ENCODE measurements at places on chromosomes 7 and 10.
A peak's percentile ranks its signal among the peaks of the same experiment; 100 is the strongest.

DNA sequence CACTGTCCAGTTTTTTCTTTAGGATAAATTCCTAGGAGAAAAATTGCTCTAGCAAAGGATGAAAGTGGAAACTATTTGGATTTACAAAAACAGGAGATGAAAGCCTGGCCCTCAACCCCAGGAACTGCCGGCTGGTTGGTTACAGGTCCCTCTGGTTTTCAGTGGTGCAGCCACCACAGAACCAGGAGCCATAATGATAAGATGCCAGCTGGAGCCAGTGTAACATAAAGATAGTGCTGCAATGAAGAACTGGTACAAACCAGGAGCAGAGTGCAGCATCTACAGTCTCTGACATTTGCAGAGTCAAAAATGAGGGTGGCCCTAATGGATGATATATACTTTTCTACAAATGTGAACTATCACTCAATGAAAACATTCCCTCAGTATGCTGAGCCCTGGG is 20.4 kb upstream of the NUP42 start:
- DNase-seq: no peak

DNA sequence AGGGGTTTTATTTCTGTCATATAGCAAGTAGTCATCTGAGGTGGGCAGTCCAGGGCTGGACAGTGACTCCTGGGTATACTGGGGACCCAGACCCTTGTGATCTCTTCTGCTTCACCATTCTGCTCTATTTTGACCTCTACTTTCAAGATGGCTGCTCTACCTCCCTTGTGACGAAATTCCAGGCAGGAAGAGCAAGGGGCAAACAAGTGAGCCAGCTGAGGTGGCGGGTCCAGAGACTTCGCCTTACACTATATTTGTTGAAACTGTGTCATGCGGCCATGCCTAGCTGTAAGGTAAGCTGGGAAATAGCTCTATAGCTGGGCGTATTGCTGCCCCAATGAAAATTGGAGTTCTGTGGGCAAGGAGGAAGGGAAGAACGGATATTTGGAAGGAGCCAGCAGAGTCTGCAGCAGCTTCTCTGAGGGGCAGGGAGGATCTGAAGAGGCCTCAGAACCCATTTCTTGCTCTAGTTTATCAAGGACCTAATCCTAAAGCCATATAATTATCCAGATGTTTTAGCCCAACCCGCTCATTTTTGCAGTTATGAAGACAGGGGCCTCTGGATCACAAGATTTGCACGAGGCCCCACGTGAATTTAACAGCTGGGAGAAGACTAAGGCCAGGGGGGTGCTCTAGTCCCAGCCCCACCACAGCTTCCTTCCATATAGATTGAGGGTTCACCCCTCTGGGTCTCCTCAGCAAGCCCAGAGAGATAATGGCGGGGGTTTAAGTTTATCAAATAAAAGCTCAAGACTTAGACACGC is 7.7 kb upstream of the CPA1 start:
- DNase-seq: no peak

GRCh38 chr7:1234881-1235500 is 2.3 kb downstream of the UNCX start:
- no peak for DNase-seq

- no peak for DNase-seq
These were observed 42.1 kb downstream of the SEMA3D start for GRCh38 chr7:85144771-85145170.

DNA sequence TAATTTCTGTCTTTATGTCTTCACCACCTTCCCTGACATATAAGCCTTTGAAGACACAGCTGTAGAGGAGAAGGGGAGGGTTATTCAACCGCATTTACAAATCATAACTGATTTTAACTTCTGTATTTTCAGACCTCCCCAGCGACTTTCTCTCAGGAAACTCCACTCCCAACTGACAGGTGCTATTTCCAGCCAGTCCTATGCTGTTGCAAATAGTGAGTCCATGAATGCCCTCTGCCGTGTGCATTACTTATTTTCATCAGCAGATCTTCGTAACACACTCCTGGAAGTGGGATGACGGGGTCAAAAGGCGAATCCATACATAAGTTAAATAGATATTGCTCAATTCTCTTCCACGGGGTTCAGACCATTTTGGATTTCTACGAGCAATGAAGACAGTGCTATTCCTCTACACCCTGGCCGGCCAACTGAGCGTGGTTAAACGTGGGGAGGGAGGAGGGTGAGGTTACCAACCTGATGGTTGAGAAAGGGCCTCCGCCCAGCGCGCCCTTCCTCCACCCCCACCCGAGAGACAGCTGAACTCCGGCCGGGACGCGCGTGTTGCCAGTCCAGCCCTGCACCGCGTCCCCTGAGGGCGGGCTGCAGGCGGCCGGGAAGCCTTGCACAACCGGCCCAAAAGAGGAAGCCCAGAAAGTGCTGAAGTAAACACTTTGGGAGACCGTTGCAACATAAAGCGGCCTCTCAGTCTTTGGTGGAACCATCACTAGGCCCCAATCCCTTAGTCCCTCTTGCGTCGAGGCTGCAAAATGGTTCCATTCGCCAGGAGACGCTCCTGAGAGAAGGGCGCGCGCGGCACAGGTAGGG is at the start of gene APBB1IP:
TSS of gene APBB1IP (plus strand) at position 705 of the 825 bp plus-strand sequence. CDS start 53,986 bp downstream, outside the sequence.
- peak; percentile 70 for DNase-seq

GRCh38 chr7:2494191-2495130 is 18.3 kb upstream of the GRIFIN start:
- no peak for DNase-seq

- DNase-seq: no peak
These were observed 132.3 kb upstream of the CDK1 start for GRCh38 chr10:60645980-60646379.

DNA sequence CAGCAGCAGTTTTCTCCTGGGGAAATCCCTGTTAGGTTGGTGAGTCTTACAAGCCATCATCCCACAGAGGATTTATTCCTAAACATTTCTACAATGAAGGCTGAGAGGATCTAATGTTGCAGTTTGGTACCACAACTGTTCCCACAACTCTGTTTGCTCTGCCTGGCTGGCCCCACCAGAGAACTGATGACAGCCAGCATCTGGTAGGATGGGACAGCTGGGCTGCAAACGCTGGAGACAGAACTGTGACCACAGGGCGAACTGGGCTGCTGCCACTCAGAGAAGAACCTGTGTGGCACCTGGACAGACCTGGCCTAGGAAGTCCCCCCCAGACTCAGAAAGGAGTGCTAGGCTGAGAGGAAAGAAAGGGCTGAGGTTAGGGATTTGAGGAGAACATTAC is 94.8 kb downstream of the CALN1 start:
- no peak for DNase-seq

GRCh38 chr7:41995632-41996271 is 241.3 kb downstream of the GLI3 start:
- no peak for DNase-seq

GRCh38 chr7:80848841-80849240 is 70.0 kb downstream of the SEMA3C start:
- no peak for DNase-seq

DNA sequence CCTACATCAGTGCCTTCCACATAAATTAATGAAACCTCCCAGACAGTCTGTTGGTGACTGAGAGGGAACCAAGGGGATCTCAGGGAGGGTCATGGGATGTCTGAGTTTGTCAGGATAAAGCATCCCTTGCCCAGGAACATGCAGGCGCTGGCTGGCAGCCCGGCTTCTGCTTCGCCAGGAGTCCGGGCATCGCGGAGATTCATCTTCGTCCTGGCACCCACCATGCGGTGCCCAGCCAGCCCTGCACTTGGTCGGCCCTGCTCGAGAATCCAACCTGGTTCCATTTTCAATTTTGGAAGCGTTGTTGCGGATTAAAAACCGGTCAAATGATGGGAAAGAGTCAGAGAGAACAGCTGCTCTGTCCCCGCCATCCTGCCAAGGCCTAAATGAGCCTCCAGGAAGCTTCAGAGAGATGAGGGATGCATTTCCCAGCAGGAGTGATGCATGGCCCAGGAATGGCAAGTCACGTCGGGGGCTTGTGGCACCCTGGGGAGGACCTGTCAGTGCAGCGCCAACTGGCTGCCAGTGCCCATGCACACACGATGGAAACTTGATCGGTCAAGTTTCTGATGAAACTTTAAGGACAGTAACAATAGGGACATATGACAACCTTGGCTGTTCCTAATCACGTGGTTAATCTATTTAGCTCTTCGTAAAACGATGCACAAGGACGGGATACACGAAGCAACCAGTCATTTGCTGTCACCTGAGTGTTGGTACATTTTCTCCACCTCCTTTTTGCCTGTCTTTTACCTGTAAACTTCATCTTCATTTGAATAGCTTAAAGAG is 260.8 kb upstream of the MKI67 start:
- no peak for DNase-seq

- DNase-seq: no peak
These were observed 109.0 kb downstream of the FZD1 start for GRCh38 chr7:91373111-91373800.
